Iris pigment epithelial cell (primary cell): ENCODE measurements at places on chromosomes 3 and 15.

DNA sequence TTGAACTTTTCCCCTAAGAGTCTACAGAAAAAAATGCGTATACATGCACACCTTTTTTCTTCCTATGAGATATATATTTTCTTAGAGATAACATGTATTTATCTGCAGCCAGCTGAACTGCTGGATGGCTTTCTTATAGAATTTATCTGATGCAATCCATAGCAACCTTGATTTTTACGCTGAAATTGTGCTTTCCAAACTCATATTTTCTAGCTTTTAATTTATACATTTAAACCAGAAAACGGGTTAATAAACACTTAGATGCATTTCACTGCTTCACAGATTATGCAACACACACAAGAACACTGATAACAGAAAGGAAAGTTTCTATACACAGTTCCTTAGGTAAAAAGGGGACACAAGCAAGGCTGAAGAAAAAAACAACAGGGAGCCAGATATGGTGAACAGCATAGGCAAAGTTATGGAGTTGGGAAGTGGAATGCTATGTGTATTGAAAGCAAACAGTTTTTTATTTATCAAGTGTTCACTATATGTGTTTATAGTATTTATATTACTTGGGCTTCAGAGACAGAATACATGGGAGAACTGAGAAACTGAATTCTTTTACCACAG, 149.5 kb downstream of the SPATA16 start:
- no peak for DNase-seq

- peak; percentile 34 for DNase-seq
Observed at GRCh38 chr3:156148946-156149381, 28.6 kb downstream of the KCNAB1 start.

GRCh38 chr3:49173792-49174170, 2.4 kb downstream of the KLHDC8B start:
- DNase-seq = peak; percentile 16

DNA sequence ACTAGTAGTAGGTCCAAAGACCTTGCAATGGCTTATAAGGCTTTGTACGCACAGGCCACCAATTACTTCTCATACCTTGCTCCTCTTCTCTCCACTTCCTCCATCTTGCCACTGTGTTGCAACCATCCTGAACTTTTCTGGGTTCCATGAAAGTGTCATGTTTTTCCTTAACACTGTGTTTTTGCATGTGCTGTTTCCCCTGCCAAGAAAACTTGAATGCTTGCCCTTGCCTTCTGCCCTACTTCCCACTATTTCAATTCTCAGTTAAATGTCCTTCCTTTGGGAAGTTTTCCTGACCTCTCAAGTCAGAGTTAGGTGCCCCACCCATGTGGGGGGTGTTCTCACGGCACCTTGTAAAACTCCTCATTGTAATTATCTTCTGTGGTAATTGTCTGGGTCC, 182.8 kb downstream of the THRB start:
- DNase-seq = no peak

GRCh38 chr3:188789251-188789650, 382.5 kb upstream of the TPRG1 start:
- peak; percentile 58 for DNase-seq

GRCh38 chr15:89330881-89331595, 3.6 kb downstream of the POLG start:
- DNase-seq = no peak

DNA sequence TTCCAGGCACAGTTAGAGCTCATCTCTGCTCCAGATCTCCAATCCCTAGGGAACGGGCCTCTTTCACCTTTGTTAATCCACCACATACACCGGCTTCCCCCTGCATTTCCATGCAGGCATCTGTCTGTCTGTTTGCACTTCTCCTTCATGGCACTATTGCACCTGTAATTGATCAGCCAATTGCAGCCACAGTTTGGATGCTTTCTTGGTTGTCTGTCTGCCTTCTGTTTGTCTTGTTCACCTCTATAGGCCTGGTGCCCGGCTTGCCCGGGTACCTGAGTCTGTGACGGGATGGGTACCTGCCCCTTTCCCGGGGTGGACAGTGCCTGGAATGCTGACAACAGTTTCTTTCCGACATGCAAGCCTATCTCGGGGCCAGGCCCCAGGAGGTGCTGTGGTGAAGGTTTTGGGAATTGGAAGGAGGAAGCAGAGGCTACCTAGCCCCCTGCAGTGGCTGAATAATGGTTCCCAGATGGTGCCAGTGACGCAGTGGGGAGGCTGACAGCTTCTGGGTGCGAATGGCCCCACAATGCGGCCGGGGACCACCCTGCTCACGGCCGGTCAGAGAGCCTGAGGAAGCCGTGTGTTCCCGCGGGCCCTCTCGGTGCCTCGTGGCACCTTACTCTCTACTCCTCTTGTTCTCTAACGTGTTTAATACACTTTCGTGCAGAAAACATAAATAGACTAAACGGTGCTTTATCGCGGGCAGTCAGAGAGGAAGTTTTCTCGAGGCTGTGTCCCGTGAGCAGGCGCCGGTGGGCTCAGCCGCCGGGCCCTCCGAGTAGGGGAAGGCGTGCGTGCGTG, 31.3 kb upstream of the RAB6B start:
- DNase-seq = no peak

DNA sequence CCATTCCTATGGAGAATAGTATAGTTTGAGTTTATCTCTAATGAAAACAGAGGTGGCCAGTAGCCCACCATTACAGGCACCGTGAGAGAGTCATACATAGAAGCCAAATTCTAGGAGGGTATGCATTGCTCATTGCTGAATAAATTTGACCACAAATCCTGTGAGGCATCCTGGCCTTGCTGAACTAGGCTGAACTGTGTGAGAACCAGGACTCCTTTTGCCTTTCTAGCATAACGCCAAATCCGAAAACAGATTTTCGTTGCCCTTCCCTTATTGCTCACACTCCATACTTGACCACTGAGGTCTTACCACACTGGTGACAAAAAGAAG, 50.4 kb downstream of the SLC2A2 start:
- DNase-seq = no peak

- no peak for DNase-seq
Observed at GRCh38 chr3:66504850-66505641, 4.2 kb upstream of the LRIG1 start.

GRCh38 chr3:66149269-66149668, 71.5 kb upstream of the SLC25A26 start:
- DNase-seq = peak; percentile 21

DNA sequence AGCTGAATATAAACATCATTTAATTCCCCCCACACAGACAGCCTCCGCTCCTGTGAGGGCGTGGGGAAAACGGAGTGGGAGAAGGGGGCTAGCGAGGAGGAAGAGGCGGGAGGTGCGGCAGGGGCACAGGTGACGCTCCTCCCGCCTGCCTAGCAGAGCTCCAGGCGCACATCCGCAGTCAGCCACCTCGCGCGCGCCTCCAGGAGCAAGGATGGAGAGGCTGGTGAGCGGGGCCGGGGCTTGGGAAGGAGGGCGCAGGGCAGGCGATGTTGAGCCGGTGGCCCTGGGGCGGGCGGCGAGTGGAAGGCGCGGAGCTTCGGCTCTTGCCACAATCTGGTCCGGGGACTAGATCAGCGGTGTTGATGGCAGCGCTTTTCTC, at the start of gene CD200:
Gene CD200 (plus strand): TSS at position 155 of the 379 bp plus-strand sequence. CDS start 57 bp downstream, at position 212.
- DNase-seq = peak; percentile 57

GRCh38 chr15:28023933-28024888, 74.9 kb downstream of the OCA2 start:
- no peak for DNase-seq

DNA sequence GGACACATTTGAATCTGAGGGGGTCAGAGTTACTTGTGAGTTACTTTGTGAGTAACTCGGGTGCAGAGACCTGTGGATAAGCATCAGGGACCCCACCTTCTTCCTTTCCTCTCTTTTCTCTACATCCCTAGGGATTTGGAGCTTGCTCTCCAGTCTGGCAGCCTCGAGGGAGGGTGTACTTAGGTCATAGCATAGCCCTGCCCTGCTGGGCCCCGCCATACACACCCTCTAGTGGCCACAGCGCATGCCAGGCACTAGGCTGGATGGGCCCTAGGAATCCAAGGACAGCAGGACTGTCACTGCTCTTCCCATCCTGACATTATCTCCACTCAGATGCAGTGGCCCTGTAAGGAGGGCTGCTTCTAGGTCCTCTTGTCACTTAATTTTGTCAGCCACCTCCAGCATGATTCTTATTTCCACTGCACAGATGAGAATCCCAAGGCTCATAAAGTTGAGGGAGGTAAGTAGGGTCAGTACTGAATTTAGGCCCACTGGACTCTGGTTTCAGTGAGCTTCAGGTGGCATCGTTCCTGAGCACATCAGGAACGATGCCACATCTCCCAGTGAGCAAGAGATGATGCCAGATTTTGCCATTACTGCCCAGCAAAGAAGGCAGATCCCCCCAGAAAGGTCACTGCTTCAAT, 3.6 kb upstream of the SMAD6 start:
- DNase-seq = peak; percentile 54

DNA sequence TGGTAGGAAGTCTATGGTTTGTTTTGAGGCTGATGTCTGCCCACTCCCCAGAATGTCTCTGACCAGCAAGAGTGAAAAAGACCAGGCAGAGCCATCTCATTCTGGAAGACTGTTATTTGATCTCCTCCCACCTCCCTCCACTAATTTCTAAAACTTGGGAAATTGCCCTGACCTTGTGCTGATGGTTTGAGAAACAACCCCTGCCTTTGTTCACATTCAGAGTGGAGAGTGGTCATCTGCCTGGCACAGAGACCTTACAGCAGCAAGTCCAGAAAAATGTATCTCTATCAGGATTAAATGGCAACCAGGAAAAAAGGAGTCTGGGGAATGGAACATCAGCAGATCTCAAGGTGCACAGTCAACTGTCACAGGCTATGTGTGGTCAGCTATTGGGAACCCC, 25.7 kb downstream of the SPATA12 start:
- no peak for DNase-seq

- no peak for DNase-seq
Observed at GRCh38 chr3:82467051-82467450, 705.6 kb upstream of the GBE1 start.

DNA sequence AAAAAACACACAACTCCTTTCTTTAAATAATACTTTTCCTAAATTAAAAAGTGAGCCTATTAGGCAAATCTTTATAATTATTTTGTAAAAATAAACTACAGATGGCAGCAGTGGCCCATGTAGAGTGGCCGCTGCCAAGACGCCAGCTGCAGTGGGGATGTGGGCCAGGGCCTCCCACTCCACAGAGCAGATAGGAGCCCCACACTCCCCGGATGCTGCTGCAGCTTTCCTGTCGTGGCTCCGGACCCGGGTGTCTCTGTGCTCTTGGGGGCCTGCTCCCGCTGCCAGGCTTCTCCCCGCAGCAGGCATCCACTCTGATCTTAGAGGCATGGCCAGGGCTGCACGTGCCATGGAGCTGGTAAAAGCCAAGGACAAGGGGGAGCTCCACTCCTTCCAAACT, 67.5 kb downstream of the PROS1 start:
- DNase-seq = no peak

GRCh38 chr15:73287019-73287418, 81.7 kb downstream of the HCN4 start:
- peak; percentile 12 for DNase-seq

DNA sequence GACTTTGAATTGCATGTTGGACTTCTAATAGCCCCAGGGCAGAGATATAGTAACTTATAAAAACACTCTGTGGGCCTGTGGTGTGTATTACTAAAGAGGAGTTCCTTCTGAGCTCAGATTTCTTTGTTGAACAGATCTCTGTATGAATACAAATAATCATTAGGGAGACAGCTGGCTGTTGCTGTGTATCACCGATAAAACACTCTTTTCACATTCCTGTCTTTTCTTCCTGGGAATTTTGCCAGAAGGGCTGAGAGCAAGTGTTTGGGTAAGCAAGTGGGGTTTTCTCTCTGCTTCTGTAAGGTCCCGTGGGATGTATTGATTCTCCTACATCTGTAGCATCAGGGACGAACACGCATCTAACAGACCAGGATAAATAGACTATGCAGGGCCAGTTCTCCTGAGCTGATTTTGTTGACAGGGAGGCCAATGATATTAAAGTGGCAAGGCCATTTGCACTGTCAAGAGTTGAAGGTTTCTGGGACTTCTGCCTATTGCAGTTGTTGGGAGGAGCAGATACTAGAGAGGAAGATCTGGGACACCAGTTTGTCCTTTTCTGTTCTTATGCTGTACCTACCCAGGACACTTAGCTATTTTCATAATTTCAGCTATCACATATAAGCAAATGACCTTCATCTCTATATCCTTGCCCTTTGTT, 225.9 kb upstream of the CD96 start:
- peak; percentile 83 for DNase-seq

GRCh38 chr3:148957586-148957985, 33.8 kb upstream of the GYG1 start:
- peak; percentile 17 for DNase-seq

DNA sequence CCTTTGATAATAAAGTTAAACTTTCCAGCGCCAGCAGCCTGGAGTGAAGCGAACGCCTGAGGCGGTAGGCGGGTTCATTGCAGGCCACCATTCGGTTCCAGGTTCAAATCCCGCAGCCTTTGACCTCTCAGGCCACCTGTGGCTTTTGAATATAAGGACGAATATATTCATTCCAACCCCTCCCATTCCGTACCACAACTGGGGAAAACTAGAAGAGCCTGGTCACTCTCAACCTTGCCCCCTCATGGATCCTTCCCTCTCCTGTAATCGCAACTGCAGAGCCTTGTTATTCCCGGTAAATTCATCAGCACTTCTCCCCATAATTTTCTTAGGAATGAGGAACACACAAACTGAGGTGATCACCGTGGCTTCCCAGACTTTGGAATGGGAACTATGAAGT, 35.2 kb downstream of the ZIC4 start:
- no peak for DNase-seq
